ENCODE measurements at places on chromosomes 11 and 22. TPM values are rescaled to one million over a fixed set of nuclear protein-coding genes. Genes with fewer than 3 reads are reported as not detected.

OR8B8 gene
- not detected for polyA plus RNA-seq

GRCh38 chr11:86421946-86422345, 47.3 kb downstream of the CCDC81 start:
- no peak for DNase-seq

SYT7 gene
- polyA plus RNA-seq = 51.4 TPM

- DNase-seq = no peak
Observed at GRCh38 chr22:29308148-29308790, 1.8 kb downstream of the GAS2L1 start.

Measured in spinal cord (tissue), 10 donors.